ENCODE measurements at places on chromosomes 4 and X.
A peak's percentile ranks its signal among the peaks of the same experiment; 100 is the strongest.

- no peak for DNase-seq
Measured at GRCh38 chr4:89773805-89774204, 63.2 kb downstream of the SNCA start.

GRCh38 chr4:95248720-95249425, 299.9 kb downstream of the UNC5C start:
- DNase-seq, result no peak

- DNase-seq, result no peak
Measured at GRCh38 chr4:168585168-168586091, 88.6 kb downstream of the PALLD start.

DNA sequence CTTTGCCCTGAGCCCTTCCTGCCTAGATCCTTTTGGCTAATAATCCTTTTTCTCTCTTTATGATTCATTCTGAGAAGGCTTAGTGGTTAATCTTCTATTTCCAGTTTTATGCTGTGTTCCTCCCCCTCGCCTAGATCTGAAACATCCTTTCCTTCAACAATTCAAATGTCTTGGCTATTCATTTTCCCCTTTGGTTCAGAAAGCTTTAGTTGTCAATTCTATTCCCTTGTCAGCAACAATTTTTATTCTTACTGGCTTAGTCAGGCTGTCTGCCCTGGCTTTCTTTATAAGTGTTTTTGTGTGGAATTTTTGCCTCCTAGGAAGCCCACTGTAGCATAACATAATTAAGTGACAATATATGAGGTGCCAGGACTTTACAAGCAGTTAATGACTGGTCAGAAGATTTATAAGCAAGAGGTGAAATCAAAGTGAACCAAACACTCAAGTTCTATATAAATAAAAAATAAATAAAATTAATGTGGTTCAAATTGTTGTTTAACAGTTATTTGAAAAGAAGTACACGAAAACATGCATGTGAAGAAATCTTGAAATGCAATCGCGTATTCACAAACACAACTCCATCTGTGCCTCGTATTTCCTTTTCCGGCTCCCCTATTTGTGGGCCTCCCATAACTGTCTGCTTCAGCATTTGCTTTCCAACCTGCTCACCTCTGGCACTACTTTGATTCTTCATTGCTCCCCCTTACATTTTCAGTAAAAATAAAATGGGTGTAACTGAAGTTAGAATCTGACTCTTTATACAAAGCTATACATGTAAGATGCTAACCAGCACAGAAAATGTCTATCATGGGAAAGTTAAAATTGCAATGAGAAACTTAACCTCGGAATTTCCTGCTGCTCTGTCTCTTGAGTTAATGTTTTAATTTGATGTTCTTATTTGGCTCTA, 235.4 kb downstream of the SPRY1 start:
- DNase-seq, result peak; percentile 53

DNA sequence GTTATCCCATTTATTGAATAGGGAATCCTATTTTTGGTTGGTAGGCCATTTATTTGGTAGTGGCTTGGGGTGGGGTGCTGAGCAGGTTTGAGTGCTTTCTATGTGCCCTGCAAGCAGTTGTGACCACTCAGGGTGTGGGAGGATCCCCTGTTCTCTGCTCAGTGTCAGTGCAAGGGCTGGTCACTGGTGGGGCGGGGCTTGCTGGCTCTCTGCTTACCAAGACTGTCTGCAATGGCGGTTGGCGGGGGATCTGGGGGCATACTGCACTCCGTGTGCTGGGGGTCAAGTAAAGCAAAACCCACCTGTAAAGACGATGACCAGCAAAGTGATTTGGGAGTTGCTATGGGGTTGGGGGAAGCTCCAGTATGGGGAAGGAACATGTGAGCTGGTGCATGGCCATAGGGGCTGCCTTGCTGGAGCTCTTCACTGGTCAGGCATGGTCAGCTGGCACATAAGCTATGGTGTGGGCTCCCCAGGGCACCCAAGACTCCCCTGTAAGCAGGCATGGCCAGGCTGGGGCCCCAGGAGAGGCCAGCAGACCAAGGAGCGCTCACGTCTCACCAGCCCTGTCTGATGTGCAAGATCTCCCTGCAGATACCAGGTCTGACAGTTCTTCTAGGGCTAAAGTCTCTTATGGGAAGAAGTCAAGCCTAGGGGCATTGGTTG, 83.0 kb upstream of the GRXCR1 start:
- no peak for DNase-seq

DNA sequence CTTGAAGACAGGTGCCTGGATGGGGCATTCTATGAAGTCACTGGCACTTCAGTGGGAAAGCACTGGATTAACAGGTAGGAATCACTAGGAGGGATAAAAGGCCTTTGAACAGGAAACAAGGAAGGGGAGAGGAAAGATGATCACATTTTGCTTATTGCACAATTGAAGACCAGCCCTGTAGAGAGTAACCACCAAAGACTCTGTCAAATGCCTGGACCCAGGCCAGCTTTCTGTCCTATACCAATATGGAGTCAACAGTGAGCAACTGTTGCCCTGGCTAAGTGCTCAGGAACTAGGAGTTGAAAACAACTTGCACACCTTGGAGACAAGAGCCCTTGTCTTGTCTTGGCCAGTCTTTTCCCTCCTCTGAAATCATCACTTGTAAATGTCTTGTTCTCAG, 14.1 kb upstream of the RTL3 start:
- no peak for DNase-seq

- no peak for DNase-seq
Measured at GRCh38 chr4:6270636-6271121, 1.0 kb downstream of the WFS1 start.

GRCh38 chrX:119502727-119503483, 34.7 kb downstream of the SLC25A5 start:
- DNase-seq, result peak; percentile 12

Measured in fibroblast of skin of left quadriceps (primary cell).